ENCODE measurements at places on chromosomes 11 and 22. TPM values are rescaled to one million over a fixed set of nuclear protein-coding genes. Genes with fewer than 3 reads are reported as not detected.

LRRC75B gene
- 9.6 TPM for total RNA-seq

C22orf42 gene
- total RNA-seq: not detected

CEP126 gene
- total RNA-seq: 3.5 TPM

MMP7 gene
- total RNA-seq: 23.0 TPM

TPBGL gene
- total RNA-seq: 0.35 TPM

GGTLC3 gene
- total RNA-seq: not detected

PHETA2 gene
- total RNA-seq: not detected

RASD2 gene
- 1.7 TPM for total RNA-seq

Data from A549 treated with CpdA at 1 μM for 4 hours (cell line).